ENCODE measurements at places on chromosomes 5 and 9.

GRCh38 chr9:84402517-84402916 lies 62.0 kb upstream of the SLC28A3 start:
- no peak for DNase-seq

DNA sequence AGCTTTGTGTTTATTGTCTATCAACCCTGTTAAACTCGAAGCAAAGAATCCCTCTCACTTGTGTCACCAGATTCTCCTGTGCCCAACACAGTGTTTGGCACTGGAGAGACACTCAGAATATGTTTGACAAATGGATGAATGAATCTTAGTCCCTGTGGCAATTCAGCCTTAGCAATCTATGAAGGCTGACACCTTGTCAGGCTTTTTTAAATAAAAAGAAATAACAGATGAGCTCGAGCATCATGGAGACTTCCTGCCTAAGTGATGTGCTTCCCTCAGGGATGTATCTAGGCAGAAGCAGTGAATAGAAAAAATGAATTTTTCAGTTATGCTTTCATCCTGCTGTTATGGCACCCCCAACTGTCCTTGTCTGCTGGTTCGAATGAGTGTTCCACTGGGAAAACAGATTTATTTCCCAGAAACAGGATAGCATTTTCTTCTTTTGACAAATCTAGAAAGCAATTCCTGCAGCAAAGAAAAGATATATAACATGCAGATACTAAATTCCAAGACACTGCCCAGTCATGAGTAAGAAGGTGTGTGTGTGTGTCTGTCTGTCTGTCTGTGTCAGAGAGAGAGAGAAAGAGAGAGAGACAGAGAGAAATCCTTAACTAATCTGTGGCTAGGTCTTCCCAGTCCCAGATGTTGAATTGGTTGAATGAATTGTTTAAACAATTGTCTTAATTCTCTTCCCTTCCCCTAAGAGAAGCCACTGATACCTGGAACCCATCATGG lies 16.7 kb downstream of the MAMDC2 start:
- no peak for DNase-seq

- no peak for DNase-seq
Observed at GRCh38 chr5:171432583-171433351, 13.3 kb downstream of the FGF18 start.

- DNase-seq, result peak; percentile 54
Observed at GRCh38 chr9:76302947-76303550, 91.2 kb downstream of the RFK start.

- peak; percentile 70 for DNase-seq
Observed at GRCh38 chr9:124122813-124123462, 111.4 kb downstream of the LHX2 start.

DNA sequence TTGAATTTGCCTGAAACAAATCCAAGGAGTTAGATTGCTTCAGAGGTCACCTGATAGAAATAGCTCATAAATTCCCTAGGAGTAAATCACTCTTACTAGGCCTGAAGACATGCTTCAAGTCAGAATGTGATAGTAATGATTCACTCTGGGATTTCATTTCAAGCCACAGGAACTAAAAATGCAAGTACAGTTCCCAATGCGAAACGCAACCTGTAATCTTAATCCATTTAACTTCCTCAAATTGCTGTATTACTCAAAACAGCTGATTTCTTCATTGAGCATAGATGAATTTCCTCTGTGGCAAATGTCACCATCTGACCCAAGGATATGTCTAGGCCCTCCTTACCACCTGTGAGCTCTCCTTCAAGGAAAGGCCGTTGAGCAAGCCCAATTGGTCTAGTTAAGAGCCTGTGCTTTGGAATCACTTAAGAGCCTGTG lies 32.1 kb upstream of the IL6ST start:
- peak; percentile 96 for DNase-seq

GRCh38 chr5:140248414-140248813 lies 54.5 kb downstream of the PFDN1 start:
- no peak for DNase-seq

DNA sequence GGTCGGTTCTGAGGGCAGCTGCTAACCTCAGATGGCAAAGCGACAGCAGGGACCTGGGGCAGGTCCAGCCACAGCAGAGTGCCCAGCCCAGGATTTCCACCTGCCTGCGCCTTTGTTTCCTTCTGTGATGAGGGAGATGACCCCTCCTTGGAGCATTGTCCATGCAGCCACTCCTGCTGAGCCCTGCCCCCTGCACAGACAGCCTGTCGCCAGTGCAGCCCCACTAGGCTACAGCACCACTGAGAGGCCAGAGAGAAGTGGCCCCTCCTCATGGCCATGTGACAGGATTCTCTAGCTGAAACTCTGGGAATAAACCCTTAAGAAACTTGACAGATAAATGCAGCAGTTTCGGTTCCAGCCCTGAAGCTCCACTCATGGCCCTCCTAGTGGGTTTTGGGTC lies 10.5 kb upstream of the MRNIP start:
- DNase-seq, result no peak

All from fibroblast of gingiva (primary cell).